ENCODE measurements at places on chromosomes 7 and 10.

DNA sequence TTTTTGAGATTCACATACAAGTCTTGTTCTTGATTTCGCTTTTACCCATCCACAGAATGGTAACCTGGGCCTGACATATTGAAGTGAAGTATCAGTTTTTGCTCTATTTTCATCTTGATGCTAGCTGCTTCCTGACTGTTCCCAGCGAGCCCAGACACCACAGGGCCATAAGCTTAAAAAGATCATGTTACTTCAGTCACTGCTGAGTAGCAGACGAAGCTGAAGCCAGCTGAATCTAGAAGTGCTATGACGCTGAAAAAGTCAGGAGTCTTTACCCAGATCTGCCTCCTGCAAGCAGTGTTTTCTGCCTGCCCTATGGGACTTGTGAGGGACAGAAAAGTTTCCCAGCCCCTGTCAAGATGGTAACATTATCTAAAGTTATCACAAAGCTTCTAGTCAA is 2.7 kb upstream of the PRXL2A start:
- no peak for DNase-seq

DNA sequence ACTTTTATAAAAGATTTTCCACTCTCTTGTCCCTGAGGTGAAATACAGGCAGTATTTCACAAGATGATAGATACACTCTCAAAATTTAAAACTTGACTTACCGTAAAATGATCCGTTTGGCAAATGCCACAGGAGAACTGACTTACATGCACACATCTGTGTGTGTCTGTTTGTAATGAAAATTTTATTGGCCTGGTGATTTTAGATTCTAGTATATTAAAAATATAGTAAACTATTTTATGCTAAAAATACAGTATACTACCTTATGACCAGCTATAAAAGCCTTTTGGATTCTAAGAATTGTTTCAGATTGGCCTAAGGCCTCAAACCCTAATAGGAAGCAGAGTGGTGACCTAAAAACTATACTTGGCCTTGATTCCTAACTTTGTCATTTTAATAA is 362.7 kb downstream of the IPMK start:
- no peak for DNase-seq

DNA sequence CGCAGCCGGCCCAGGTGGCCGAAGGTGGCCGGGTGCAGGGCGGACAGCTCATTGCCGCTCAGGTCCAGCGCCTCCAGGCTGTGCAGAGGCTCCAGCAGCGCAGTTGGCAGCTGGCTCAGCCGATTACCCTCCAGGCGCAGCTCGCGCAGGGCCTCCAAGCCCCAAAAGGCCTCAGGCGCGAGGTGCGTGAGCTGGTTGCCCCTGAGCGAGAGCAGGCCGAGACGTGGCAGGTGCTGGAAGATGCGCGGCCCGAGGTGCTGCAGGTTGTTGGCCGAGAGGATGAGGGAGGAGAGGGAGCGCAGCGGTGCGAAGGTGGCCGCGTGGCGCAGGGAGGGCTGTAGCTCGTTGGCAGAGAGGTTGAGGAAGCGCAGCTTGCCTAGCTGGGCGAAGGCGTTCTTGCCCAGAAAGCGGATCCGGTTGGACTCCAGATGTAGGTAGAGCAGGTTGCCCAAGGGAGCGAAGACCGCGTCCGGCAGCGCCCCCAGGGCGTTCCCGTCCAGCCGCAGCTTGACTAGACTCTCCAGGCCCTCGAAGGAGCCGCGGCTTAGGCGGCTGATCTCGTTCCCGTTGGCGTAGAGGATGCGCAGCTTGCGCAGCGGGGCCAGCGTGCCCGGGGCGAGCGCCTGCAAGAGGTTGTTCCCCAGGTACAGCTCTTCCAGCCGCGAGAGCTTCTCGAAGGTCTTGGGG is 923 bp downstream of the TRIL start:
- DNase-seq, result no peak

- no peak for DNase-seq
Measured at GRCh38 chr10:100766693-100767421, 21.5 kb downstream of the PAX2 start.

GRCh38 chr7:135414208-135414607 is 95.7 kb downstream of the CNOT4 start:
- no peak for DNase-seq

GRCh38 chr7:99693100-99693426 is 13.3 kb upstream of the CYP3A5 start:
- no peak for DNase-seq

DNA sequence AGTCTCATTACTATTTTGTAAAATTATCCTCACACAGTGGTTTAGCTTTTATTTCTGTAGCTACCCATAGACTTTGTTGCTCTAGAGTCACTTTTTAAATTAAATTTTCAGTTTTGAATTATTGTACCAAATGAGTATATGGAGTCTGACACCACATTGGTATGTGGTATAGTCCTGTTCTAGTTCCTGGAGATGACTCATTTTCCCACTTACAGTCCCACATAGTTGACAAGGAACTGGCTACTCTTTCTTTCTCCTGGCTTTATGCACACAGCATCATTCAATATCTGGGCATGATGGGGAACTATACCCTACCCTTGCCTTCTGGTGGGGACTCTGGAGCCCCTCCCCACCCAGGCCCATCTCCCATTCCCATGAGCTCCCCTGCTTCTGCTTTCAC is 92.6 kb upstream of the RAB11FIP2 start:
- no peak for DNase-seq

- DNase-seq, result no peak
Measured at GRCh38 chr10:32556783-32557395, 110.9 kb downstream of the CCDC7 start.

GRCh38 chr7:4045450-4045849 is 636.6 kb upstream of the FOXK1 start:
- DNase-seq, result no peak

GRCh38 chr10:60426425-60426824 is 36.8 kb upstream of the ANK3 start:
- DNase-seq, result no peak

- no peak for DNase-seq
Measured at GRCh38 chr10:19651549-19651948, 164.7 kb upstream of the PLXDC2 start.

- DNase-seq, result no peak
Measured at GRCh38 chr10:43079856-43080255, 3.0 kb downstream of the RET start.

DNA sequence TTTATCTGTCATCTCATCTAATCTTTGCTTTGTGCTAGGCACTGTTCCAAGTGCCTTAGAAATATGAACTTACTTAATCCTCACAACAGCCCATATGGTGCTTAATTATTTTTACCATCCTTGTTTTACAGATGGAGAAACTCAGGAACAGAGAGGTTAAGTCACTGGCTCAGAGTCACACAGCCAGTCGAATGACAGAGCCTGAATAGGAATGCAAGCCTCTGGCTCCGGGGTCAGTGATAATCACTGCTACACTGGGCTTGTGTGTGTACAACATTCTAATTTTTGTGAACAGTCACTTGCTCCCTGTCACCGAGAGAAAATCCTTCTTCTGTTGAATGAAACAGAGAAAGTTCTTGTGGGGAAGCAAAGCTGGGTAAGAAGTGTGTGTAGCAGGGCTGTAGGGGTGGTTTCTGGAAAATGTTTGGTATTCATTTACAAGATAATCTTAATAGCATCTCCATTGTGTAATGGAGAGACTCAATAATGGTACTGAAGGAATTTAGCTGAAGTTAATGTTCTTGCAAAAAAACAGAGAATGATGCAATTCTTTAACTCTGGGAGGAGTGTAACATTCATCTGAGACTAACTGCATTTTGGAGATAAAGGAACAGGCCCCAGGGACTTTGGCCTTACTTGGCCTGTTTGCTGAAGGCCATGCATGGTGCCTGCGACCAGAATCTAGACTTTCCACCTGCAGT is 290.6 kb downstream of the FRMD4A start:
- no peak for DNase-seq

- DNase-seq, result no peak
Measured at GRCh38 chr10:88386204-88386788, 196.8 kb downstream of the RNLS start.

DNA sequence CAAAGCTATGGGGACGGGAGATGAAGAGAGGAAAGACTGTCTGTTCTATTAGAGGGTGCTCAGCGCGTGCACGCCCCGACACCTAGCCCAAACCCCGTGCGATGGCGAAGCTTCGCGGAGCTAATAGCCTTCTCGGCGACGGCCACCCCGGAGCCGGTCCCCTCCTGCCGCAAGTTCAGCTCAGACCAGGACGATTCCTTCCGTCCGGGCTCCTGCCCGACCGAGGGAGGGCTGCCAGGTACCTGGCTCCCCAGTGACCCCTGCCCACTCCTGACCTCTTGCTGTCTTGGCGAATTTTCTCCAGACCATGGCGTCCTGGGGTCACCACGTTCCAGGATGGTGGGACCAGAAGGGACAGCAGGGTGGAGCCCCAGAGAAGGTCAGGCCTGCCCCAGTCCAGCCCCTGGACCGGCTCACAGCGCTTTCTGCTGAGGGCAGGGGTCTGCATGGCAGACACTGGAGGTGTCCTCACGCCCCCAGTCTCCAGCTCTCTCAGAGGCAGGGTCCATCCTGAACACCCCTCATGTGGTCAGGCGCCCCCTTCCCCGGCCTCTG is 36.7 kb downstream of the UNCX start:
- DNase-seq, result no peak

GRCh38 chr7:22549667-22550513 is 49.9 kb upstream of the STEAP1B start:
- no peak for DNase-seq

DNA sequence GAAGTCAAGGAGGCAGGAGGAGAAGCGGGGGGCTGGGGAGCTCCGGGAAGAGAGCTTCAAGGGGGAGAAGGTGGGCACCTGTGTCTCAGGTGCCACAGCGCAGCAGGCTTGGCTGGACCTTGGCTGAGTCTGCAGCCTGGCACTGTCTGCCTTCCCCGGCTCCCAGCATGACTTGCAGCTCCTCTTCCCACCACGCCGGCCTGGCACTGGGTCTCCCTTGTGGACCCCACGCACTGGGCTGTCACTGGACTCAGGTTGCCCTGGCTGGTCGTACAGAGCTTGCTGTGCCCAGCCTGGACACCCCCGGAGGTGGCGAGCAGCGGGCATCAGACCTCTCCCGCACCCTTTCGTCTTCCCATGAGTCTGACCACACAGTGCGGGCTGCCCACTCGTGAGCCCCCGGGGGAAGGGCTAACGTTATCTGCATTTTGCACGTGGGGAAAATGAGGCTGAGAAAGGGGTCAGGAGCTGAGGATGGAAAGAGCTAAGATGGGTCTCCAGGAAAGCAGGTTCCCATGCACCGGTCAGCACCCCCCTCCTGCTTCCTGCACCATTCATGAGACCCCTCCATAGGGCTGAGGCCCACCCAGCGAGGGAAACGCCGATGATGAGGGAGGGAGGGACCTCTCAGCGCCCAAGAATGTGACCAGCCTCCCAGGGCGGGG is 40.3 kb upstream of the PSMG3 start:
- no peak for DNase-seq

GRCh38 chr7:102191556-102192379 is 94.9 kb upstream of the SH2B2 start:
- no peak for DNase-seq

DNA sequence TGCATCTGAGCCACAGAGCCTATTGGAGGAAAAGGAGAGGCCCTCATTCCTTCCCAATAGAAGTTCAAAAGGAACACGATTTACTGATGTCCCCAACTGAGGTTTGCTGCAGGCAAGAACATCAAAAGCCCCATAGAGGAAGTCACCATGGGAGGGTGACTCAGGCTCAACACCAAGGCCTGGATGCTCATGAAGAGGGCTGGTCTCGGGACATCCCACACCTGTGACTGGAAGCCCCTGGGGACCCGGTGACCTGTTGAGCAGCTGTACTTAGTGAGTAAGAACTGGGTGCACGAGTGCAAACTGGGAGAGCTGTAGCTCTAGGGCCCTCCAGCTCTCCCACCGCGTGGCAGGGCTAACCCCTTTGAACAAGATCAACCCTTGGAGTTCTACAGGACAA is 38.0 kb downstream of the CYTH3 start:
- DNase-seq, result no peak

DNA sequence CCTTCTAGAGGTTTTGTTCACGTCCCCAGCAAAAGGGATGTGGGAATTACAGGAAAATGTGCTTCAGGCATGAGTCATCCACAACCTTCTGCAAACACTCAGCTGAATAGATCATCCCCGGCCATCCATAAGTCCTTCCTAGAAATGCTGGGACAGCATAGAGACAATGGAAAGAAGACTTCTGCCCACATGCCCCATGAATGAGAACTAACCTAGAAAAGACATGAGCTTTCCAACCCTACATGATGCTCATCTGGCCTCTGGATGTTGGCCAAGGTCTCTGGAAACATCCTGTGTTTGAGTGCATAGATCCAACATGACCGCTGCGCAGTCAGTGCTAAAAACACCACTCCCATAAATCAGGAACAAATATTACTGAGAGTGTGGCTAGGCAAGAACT is 277.5 kb downstream of the PLXNA4 start:
- DNase-seq, result no peak

DNA sequence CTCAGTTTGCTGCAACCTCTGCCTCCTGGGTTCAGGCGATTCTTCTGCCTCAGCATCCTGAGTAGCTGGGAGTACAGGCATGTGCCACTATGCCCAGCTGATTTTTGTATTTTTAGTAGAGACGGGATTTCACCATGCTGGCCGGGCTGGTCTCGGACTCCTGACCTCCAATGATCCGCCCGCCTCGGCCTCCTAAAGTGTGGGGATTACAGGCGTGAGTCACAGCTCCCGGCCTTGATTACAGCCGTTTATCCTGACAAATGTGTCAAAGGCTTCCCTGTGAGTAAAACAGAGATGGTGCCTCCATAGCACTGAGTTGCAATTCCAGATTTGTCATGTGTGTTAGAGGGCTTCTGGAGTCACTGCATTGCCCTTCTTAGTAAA is 273.7 kb downstream of the CCDC3 start:
- no peak for DNase-seq

DNA sequence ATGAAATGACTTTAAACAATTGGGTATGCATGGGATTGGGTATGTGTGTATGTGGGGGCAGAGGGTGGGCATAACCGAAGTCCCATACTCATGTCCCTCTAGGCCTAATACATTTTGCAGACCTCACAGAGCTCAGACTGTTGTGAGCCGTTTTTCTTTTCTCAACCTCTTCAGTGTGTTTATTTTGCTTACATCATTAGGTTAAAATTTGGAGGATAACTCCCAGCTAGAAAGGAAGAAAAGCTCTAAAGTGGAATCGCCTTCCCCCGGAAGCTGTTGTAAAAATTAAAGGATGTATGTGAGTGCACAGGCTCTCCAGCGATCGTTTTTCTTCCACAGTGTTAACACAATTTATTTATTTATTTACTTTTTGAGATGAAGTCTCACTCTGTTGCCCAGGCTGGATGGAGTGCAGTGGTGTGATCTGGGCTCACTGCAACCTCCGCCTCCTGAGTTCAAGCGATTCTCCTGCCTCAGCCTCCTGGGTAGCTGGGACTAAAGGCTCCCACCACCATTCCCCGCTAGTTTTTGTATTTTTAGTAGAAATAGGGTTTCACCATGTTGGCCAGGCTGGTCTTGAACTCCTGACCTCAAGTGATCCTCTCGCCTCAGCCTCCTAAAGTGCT is 1.5 kb upstream of the H2AZ2 start:
- no peak for DNase-seq

- DNase-seq, result no peak
Measured at GRCh38 chr7:21480693-21481403, 53.0 kb downstream of the SP4 start.

- DNase-seq, result no peak
Measured at GRCh38 chr7:8035647-8036518, 67.3 kb downstream of the GLCCI1 start.
